Uterus (tissue), 4 donors: ENCODE measurements at places on chromosomes 5 and 9. TPM values are rescaled to one million over a fixed set of nuclear protein-coding genes. Genes with fewer than 3 reads are reported as not detected.

GRCh38 chr5:34608859-34609648 is 47.1 kb upstream of the RAI14 start:
- peak; percentile 73 for DNase-seq

DNA sequence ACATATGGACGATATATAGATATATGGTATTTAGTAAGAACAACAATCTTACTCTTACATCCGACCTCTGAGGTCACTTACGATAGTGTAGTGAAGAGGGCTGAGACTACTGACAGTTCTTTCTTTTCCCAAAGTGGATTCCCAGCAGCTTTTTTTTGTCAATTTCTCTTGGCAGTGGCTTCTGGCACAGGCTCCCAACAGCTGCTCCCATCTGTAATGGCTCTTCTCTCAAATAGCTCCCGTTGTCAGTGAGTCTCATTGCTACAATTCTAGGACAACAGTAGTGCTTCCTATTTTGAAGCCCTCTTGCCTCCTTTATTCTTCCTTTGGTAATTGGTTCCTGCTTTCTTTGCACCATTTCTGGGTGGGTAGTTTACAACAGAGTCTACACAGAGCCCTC is 68.4 kb downstream of the SLC25A46 start:
- no peak for DNase-seq

- DNase-seq = no peak
Observed at GRCh38 chr9:119227422-119227821, 141.8 kb downstream of the BRINP1 start.

DNA sequence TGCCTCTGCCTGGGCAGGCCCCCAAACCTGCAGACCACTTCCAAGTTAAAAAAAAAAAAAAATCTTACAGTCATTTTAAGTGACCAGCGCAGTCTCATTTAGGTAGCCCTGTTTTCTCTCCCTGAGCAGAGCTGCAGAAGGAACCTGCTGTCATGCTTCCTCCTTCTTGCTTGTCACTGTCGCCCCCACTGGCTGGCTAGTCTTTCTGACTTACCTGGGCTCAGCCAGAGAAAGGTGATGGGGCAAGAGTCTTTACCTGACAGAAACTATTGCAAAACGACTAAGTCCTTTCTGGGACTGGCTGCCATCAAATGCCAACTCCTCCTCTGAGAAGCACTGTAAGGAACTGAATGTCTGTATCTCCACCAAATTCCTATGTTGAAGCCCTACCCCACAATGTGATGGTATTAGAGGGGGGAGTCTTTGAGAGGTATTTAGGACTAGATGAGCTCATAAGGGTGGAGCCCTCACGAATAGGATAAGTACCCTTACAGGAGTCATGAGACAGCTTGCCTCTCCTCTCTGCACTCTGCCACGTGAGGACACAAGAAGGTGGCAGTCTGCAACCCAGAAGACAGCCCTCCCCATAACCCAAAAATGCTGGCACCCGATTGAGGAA is 58.4 kb upstream of the SHC3 start:
- no peak for DNase-seq

DNA sequence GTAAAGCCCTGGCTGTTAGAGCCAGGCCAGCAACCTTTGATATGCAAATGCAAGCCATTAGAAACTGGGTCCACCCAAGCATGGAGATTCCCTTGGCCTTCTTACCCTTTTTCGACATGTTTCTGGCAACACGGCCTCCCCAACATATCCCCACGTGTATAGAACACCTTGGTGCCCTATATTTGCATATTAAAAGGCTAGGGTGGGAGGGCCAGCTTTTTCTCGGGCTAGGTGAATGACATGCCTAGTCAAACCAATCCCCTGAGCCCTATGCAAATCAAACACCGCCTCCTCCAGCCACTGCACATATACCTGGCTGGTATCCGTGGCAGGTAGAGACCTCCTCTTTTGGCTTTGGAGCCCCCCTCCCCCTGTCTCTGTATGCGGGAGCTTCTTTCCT is 55.6 kb upstream of the ZFR start:
- no peak for DNase-seq

GRCh38 chr9:18114559-18115475 is 359.1 kb upstream of the ADAMTSL1 start:
- peak; percentile 33 for DNase-seq

DNA sequence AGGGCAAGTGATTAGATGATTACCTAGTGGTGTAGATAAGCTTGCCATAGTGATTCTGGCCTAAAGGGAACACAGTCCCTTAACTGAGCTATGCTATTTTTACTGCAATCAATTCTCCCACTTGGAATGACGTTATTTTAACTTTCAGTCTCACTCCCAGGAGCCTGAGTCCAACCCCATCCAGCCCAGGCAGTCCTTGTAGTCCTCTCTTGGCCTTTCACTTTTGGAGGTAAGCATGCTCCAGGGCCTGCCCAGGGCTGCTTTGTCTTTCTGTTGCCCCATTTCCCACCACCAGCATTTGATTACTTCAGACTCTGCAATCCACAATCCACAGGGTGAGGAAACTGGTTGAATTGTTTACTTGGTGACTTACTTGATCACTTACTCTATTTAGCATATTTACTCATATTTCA is 233.0 kb downstream of the CD180 start:
- DNase-seq = no peak

DNA sequence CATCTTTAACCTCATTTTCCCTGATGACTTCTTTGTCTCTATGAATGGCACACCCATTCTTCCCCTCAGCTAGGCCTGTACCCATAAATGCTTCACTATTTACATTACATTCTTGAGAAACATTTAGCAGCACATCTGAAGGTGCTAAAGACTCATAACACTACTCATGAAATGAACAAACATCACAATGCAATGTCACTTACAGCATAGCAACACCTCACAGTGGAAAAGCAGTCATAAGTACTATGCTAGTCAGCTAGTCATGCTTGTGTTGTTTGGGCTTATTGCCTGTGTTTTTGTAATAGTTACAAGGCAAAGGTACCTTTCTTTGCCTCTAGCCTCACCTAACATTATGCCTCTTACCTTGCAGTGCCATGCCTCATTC is 228.9 kb downstream of the KIAA0825 start:
- DNase-seq = no peak

DNA sequence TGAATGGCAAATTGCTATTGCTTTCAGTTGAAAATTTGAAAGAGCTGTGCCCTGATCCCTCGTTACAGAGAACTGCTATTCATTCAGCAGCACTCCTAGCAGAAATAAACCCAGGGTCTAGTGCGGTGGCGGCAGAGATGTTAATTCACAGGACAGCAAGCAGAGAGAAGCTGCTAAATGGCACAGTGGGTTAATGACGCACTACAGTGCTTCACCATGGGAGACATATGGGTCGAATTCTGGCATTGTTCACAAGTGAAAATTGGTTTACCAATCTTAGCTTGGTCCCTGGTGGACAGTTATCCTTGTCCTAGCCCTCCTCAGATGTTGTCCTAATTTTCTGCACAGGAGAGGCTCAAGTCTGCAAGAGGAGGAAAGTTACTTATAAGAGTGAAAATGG is 807.4 kb downstream of the TLE1 start:
- no peak for DNase-seq

DNA sequence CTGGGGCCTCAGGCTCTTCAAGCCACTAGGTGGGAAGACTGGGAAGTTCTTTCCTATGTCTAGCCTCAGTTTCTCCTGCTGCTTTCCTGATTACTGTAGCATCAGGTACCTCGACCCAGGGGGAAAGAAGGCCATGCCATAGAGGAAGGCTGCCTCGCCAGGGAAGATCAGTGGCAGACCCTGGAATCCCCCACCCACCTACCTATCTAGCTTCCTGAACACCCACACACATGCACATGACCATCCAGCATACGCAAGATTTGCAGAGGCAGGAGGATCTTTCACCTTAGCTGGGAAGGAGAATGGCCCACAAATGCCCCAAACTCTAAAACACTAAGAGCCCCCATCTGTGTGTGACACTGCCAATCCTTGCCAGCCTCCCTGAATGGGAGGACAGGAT is 8.0 kb downstream of the NR5A1 start:
- DNase-seq = no peak

- no peak for DNase-seq
Observed at GRCh38 chr9:75001719-75002421, 26.2 kb downstream of the CARNMT1 start.

GRCh38 chr9:20428976-20429375 is 193.3 kb downstream of the MLLT3 start:
- no peak for DNase-seq

- DNase-seq = no peak
Observed at GRCh38 chr5:77970891-77971290, 194.8 kb upstream of the TBCA start.

Gene SPINK13
- not detected for total RNA-seq

Gene ECSCR
- 59.4 TPM for total RNA-seq

Gene PRXL2C
- total RNA-seq = 18.5 TPM

Gene HMCN2
- total RNA-seq = 38.7 TPM

Gene GNA14
- 11.3 TPM for total RNA-seq

Gene SHC3
- 2.2 TPM for total RNA-seq

Gene CTXN3
- not detected for total RNA-seq

Gene RNF224
- total RNA-seq = not detected

Gene PLCXD3
- total RNA-seq = 0.55 TPM

Gene ZNF366
- total RNA-seq = 20.0 TPM

Gene RCL1
- total RNA-seq = 42.6 TPM

Gene PLPP6
- total RNA-seq = 8.3 TPM

Gene ZNF462
- total RNA-seq = 62.4 TPM
